ENCODE measurements at places on chromosomes 2 and 18. TPM values are rescaled to one million over a fixed set of nuclear protein-coding genes. Genes with fewer than 3 reads are reported as not detected.

GRCh38 chr2:237185553-237185925 lies 99.8 kb downstream of the COPS8 start:
- no peak for DNase-seq

DNA sequence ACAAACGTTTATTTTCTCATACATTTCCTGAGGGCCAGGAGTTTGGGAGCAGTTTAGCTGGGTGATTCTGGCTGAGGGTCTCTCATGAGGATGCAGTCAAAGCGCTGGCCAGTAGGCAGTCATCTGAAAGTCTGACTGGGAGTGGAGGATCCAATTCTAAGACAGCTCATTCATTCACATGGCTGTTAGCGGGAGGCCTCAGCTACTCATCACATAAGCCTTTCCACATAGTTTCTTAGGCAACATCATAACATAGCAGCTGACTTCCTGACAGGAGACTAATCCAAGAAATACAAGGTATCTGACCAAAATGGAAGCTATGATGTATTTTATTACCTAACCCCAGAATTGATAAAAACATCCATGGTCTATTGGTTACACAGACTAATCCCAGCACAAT lies 2.9 kb upstream of the MRPL44 start:
- DNase-seq, result no peak

- no peak for DNase-seq
Measured at GRCh38 chr2:135909976-135910375, 33.7 kb upstream of the MCM6 start.

DNA sequence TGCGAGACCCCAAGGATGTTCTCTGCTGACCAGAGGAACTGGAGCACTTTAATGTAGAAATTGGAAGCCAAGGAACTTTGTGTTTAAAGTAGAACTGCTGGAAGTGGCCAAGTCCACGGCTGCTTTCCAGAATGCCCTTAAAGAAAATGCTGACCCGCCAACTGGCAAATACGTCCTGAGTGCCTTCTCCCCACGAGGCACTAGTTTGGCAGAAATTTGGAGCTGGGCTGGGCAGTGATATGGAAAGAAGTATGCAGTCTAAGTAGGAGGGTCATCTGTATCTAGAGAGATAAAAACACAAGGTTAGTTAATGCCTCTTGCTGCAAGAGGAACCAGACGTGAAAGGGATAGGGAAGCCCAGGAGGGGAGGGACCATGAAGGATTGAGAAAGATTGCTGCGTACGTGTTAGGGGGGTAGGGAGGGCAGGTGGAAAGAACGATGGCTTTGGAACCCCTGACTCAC lies 59.3 kb upstream of the RFX8 start:
- DNase-seq, result no peak

DNA sequence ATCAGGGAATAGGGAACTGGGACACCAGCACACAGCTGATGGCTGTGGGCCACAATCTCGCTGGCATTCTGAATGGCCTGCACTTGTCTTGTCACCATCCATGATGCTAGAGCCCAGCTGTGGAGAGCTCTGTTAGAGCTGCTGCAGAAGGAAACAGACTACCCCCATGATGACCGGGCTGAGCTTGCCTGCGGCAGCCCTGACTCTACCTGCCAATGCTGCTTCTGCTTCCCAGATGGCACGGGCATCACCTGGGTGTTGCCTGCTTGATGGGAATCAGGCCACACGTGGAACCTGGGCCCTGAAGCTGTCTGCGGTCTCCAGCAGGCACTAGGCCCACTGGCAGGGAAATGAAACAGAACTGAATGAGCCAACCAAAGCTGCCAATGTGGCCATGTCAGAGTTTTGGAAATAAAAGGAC lies 11.2 kb upstream of the DAW1 start:
- no peak for DNase-seq

GRCh38 chr2:218721934-218722333 lies 11.3 kb downstream of the TTLL4 start:
- DNase-seq, result no peak

The DTNA gene
- not detected for total RNA-seq

The ACAA2 gene
- 23.8 TPM for total RNA-seq

DNA sequence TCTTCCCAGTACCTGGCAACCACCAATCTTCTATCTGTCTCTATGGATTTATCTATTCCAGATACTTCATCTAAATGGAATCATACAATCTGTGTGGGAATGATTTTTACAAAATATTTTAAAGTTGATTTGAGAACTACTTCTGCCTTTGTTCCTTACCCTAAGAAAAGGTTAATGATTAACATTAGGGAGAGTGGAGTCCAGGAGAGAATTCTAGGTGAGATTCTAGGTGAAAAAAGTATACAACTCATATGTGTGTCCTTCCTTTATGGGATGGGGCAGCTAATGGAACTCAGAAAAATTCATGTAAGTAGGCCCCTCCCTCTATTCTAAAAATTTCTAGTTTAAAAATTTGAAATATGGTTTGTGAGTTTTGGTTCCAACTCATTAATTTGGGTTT lies 35.9 kb upstream of the WDSUB1 start:
- DNase-seq, result no peak

The FBXO36 gene
- 0.75 TPM for total RNA-seq

DNA sequence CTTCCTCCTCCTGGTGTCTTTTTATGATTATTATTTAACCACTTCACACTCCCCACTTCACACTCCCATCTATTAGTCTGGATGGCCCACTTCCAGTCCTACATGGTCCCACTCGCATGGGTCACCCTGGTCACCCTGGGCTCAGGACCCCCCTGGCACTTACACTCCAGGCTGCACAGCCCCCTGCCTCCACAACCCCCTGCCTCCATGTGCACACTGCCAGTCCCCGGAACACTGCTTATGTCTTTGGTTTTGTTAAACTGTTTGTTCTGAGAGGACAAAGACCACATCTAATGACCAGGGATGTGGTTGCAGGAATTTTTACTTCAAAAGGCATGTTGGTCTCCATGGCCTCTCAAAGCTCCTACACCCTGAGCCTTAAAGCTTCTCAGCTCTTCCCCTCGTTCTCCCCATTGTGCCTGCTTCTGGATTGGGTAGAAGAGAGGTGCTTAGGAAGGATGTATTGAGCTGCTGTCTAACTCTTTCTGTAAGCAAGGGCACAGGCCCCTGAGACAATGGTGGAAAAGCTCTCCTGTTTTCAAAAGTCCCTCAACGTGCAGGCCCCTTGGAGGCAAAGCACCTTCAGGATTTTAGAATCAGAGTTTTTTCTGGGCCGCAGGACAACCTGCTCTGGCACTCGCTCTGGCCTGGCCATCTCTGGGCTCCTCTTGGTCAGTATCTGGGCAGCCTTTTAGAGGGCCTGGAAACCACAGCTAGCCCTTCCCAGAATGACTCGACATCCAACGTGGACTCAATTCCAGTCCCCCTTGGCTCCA lies 150.0 kb upstream of the HAAO start:
- no peak for DNase-seq

The SLC9A2 gene
- total RNA-seq, result not detected

The LIMS3 gene
- 3.6 TPM for total RNA-seq

All from CD4-positive, alpha-beta memory T cell (primary cell).